H9 (cell line): ENCODE measurements at places on chromosomes 5 and 9.

- no peak for DNase-seq
These were observed 82.8 kb downstream of the PRR16 start for GRCh38 chr5:120546922-120547321.

- peak; percentile 25 for DNase-seq
These were observed 6.0 kb downstream of the NACC2 start for GRCh38 chr9:136088939-136089696.

DNA sequence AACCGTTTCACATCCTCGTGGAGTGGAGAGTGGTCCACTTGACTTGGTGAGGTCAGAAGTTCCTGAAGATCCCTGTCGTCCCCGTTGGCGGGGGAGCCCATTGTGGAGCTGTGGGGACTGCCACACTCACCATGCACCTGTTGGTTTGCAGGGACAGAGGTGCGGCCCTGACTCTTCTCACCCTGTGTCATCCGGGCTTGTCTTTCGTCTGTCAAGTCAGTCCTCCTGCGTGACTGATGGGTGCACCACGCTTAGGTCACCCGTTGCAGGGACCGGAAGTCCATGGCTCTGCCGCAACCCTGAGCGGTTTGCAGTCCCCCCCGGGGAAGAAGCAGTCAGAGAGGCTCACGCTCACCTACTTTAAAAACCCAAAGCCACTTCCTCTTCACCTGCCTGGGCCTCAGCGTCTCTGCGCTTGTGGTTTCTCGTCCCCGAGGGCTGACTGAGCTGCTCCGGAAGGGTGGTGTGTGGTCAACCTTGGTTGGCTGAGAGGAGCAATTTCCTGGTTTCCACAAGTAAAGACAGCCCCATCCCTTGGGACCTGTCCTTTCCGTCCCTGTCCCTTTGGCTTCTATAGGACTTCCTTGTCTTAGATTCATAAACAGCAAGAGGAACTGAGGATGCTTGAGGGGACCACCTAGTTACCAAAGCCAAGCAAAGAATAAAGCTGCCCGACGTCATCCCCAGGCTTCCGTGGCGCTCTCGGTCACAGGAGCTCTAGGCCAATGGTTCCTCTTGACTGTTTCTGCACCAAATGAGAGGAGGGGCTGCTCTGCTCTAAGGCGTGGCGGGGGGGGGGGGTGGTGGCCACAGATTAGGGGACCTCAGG lies 53.2 kb downstream of the USP20 start:
- DNase-seq, result no peak

DNA sequence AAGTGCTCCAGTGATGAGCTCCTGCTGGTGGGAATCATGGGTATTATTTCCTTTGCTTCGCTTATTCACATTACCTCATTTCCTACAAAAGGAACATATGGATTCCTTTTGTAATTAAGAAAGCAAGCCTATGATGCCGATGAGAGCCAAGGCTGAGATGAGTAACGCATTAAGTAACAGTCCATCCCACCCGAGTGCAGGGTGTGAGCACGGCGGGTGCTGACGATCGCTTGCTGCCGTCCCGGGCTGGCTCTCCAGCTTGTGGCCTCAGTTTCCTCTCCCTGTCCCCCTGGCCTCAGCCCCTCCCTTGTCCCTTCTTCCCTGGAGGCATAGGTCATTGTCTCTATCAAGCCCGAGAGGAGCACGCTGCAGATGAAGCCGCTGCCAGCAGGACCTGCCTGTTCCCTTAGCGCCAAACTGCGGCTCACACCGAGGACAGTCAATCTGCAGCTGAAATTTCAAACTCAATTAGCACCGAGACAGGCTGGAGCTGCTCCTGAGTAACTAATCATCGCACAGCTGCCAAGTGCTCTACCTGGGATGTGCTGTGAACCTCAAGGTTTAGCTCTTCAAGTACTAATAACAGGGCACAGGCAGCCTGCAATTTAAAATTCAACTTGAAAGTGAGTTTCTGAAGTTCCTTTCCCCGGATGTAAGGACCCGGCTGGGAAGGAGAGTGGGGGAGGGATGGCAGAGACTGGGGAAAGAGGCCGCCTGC lies 115.2 kb upstream of the RAPGEF1 start:
- DNase-seq, result no peak

GRCh38 chr5:180343831-180344695 lies 9.1 kb downstream of the GFPT2 start:
- DNase-seq, result no peak

DNA sequence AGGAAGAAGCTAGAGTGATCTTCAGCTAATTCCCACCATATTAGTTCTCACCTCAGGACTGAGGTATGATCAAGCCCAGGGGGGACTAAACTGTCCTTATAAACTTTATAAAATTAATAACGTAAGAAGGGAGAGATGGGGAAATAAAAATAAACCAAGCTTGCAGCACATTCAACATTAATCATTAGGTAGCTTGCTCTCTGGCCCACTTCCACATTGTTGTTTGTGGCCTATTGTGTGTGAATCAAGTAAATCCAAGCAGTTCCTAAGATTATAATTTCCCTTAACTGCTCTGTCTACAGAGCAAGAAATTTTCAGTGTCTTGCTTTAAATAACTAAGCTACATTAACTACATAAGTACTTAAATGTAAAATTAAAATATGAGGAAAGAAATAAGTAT lies 131.3 kb upstream of the ABCA1 start:
- no peak for DNase-seq

- DNase-seq, result no peak
These were observed at the start of gene LHX6 for GRCh38 chr9:122228568-122229484. Gene LHX6, minus strand, starts transcription at chr9:122228957. Its CDS starts 217 bp downstream, at chr9:122228740.

- no peak for DNase-seq
These were observed 299.1 kb upstream of the PRR16 start for GRCh38 chr5:120164986-120165385.

GRCh38 chr5:120236360-120236759 lies 227.7 kb upstream of the PRR16 start:
- DNase-seq, result no peak

DNA sequence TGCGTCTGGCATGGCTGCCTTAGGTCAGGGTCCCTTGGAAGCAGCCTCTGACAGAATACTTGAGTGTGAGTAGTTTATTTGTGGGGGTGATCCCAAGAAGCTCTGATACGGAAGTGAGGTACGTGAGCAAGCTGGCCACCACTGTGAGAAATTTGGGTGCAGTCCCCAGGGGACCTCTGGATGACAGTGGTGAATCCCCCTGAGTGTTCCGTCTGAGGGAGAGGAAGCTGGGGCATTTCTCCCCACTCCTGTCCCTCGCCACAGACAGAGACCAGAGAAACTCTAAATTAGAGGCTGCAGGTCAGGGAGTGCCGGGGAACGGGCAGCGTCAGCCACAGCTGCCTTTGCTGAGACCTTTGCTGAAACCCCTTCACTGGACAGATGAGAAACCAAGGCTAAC lies 155.9 kb upstream of the COL5A1 start:
- DNase-seq, result no peak

DNA sequence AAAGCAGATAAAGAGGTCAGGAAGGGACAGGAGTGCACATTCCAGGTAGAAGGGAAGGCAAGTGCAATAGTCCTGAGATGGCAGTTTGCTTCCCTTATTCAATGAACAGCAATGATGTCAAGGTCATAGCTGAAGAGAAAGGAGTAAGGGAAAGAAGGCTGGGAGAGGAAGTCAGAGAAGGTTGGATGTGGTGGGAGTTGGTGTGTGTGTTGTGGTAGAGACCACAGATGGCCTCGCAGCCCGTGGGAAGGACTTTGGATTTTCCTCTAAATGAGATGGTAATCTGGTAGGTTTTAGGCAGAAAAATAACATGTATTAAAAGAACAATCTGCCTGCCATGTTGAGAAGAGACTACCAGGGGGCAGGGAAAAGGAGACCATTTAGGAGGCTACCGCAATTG lies 25.1 kb upstream of the LPAR1 start:
- DNase-seq, result no peak

GRCh38 chr9:22041775-22042174 lies 32.7 kb upstream of the CDKN2B start:
- no peak for DNase-seq

- DNase-seq, result no peak
These were observed 1.3 kb upstream of the TRIM36 start for GRCh38 chr5:115170929-115171510.

DNA sequence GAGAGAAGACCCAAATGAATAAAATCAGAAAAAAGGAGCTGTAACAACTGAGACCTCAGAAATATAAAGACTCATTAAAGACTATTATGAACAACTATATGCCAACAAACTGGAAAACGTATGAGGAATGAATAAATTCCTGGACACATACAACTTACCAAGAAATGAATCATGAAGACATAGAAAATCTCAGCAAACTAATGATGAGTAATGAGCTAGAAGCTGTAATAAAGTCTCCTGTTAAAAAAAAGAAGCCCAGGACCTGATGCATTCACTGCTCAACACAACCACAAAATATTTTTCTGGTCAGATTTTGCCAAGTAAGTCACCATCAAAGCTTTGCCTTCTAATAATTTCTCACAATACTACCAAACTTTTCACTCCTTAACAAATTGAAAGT lies 666.7 kb downstream of the LRRC70 start:
- no peak for DNase-seq

- DNase-seq, result no peak
These were observed 497.6 kb downstream of the NTRK2 start for GRCh38 chr9:85167146-85167545.

DNA sequence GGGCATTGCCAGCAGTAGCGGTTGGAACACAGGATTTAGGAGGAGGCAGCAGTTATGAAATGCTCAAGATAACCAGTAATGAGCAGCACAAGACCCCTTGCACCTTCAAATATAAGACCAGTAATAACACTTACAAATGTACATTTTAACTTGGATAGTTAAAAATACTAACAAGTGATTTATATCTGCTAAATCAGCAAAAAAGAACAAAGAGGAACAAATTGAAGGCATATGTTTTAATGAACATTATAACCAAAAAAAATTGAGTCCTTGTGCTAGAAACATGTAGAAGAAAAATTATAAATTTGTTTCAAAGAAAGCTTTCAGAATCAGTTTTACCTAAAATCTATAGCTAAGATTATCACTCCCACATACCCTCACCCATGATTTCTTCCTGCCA lies 52.0 kb downstream of the ALDH7A1 start:
- no peak for DNase-seq

DNA sequence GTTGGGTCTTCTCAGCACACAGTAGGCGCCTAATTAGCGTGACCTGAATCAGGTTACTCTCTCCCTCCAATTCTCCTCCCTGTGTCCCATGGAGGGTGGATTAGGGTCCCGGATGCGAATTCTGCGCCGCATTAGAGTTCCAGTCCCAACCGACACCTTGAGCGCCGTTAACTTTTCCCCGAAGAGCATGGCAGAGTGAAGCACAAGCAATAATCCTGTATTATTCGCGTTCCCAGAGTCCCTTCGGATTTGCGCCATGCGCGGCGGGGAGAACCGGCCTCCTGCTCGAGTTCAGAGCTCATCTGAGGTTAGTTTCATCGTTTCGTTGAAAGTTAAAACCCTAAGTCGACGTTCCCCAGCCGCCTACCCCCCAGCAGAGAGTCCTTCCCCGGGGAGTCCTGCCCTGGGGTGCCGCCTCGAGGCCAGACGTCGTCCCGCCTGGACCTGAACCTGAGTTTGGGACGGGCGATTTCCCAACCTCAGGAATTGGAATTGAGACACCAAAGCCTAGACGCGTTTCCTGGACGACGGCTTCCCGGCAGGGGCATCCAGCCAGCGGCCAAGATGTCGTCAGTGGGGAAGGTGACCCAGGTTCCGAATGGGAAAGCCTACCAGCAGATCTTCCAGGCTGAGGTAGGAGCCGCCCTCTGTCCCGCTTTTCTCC lies at the start of gene CCDC180:
Gene CCDC180, plus strand, starts transcription at position 160 of the 664 bp plus-strand sequence. Its CDS starts 405 bp downstream, at position 565.
- no peak for DNase-seq

GRCh38 chr5:56717253-56717987 lies 97.9 kb upstream of the MAP3K1 start:
- no peak for DNase-seq

GRCh38 chr9:105683688-105684275 lies 10.6 kb upstream of the TMEM38B start:
- no peak for DNase-seq

GRCh38 chr9:124960409-124960752 lies 19.5 kb upstream of the GOLGA1 start:
- no peak for DNase-seq

GRCh38 chr5:103450333-103451061 lies 112.1 kb downstream of the NUDT12 start:
- DNase-seq, result no peak

GRCh38 chr5:91635950-91636734 lies 253.0 kb upstream of the ARRDC3 start:
- no peak for DNase-seq

GRCh38 chr9:125998837-125999503 lies 251.8 kb downstream of the PBX3 start:
- DNase-seq, result no peak

GRCh38 chr5:42583322-42583721 lies 160.1 kb downstream of the GHR start:
- DNase-seq, result peak; percentile 62

GRCh38 chr5:9188131-9188530 lies 357.7 kb downstream of the SEMA5A start:
- DNase-seq, result no peak

DNA sequence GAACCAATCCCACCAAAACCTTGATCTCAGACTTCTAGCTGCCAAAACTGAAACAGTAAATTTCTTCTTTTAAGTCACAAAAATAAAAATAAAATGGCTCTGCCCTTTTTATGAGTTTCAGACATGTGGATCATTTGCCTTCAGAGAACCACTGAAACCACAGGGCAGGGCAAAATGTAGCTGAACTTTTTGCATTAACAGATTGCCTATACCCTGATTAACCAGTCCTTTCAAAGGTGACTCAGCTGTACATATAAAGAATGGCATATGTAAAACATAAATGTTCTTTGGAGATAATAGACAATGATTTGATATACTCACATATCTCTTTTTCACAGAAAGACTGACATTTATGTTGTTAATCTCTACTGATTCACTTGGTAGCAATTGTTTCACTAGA lies 187.1 kb upstream of the GRIN3A start:
- no peak for DNase-seq

- no peak for DNase-seq
These were observed 93.5 kb upstream of the CACNA1B start for GRCh38 chr9:137784046-137784445.

DNA sequence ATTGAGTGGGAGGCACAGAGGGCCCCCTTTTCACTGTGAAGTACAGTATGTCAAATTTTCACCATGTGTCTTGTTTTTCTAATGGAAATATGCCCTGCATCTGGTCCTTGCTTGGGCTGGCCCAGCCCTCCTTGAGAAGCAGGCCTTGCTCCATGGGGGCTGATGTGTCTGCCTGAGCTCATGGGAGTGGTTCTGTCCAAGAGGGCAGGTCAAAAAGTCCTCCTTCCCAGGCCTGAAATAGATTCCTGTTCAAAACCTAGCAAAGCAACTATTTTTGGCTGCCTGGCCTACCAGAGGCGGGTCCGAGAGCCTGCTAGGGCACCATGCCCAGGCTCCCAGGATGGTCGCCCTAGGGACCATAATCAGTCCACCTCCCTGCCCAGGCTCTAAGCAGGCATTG lies 40.5 kb upstream of the NEURL1B start:
- DNase-seq, result no peak
